NCI-H524 treated with DMSO at 0.1 percent for 48 hours (cell line): ENCODE measurements at places on chromosomes 16 and 17.

- DNase-seq: no peak
These were observed 96.7 kb upstream of the CDH5 start for GRCh38 chr16:66269617-66270332.

DNA sequence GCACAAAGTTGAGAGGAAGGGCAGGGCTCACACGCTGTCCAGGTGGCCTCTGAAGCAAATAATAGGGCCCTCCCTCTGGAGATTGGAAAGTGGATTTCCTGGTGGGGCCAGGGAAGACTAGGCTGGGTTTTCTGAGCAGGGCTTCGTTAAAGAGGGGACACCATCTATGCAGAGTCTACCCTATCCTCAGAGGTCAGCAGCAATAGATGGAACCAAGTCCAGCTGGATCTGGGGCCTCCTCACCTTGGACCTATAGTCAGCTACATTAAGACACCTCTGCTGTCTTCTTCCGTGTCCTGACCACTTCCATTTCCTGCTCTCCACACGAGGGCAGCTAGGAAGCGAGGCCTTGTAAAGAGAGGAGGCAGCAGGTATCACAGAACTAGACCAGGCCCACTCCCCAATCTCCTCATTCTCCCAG lies 14.7 kb upstream of the ST6GALNAC1 start:
- no peak for DNase-seq

DNA sequence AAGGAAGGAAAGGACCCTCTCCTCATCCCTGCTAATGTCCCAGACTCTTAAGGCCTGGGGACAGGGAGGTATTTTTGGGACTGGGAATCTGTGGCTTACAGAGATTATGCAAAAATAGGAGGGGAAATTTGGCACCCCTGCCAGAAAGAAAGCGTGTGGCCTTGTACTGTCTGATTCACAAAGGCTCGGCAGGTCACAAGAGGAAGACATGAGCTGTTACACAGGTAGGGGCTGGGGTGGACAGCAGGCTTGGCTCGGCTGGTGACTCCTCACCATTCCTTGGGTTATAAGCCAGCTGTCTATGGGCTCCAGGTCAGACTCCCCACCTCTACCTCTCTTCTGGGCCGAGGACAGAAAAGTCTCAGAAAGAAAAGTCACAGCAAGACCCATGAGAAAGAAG lies 20.7 kb upstream of the SREBF1 start:
- no peak for DNase-seq

DNA sequence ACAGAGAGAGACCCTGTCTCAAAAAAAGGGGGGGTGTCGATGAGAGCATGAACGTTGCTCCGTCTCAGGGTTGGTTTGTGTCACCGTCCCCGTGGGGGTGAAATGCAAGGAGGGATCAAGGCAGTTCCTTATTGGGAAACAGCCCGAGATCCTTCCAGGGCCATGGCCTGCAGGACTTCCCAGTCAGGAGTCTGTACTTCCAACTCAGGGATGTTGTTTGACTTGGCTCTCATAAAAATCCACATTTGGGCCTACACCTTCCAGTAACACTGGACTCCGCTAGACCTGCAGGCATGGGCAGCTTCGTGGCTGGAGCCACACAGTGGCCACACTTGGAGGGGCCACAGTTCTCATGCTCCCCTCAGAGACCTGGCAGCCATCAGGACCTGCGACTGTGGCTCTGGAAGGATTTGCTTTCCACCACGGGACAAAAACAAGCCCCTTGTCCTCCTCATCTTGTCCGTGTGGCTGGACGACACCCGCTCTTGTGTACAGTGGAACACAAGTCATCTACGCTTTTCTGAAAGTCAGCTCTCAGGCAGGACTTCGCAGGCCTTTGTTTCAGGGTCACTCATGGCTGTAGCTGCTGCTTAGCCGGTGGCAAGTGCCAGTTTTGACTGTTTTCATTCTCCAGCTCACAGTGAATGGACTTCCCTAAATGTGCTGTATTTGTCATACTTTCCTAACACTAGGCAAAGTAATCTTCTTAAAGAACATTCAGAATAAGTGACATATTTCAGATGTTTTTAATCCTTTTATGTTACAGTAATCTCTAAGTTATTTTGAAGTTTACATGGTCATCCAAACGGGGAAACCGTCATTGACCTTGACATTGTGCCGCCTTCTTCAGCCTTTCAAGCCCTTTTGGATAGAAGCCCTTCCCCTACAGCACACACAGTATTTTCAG lies 24.2 kb upstream of the IL17C start:
- DNase-seq: no peak

GRCh38 chr16:11264155-11264832 lies 4.8 kb downstream of the TNP2 start:
- DNase-seq: no peak

- no peak for DNase-seq
These were observed 19.3 kb downstream of the KNOP1 start for GRCh38 chr16:19698480-19699465.

DNA sequence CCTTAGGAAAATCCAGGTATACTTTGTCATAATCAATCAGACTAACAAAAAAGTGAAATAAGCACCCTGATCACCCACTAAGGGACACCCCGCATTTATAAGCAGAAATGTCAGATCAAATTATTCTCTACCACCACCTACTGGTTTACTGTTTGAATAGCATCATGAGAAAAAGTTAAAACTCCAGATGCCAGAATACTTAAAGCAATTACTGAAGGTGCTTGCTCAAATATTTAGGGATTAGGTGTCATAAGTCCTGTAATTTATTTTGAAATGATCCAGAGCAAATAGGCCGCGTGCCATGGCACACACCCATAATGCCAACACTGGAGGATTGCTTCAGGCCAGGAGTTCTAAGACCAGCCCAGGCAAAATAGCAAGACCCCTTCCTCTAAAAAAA lies 2.3 kb downstream of the TOP2A start:
- DNase-seq: peak; percentile 64

DNA sequence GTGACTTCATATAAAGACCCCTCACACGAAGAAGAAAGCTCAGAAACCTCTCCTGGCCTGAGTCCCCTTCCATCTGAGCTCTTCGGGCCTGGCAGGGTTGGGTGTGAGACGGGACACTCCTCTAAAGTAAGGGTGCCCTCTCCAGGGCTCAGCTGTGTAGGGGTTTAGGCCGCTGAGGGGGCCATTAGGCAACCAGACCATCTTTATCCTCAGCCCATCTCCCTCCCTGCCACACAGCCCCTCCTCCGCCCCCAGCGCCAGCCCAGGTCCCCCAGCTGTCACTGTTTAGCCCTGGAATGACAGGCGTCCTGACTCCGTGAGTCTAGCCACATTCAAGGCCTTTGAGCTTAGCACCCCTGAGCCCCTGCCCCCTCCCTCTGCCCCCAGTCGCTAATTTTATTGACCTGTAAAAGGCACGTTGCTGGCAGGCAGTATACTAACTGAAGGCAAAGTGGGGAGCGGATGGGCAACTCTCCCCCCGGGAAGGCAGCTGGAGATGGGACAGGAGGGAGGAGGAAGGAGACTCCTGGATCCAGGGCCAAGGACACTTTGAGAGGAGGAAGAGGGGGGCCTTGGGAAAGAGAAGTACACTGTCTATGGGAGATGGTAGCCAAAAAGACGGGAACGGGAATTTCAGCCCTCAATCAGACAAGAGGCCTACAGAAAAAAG lies 592 bp upstream of the ZNF385C start:
- DNase-seq: no peak

DNA sequence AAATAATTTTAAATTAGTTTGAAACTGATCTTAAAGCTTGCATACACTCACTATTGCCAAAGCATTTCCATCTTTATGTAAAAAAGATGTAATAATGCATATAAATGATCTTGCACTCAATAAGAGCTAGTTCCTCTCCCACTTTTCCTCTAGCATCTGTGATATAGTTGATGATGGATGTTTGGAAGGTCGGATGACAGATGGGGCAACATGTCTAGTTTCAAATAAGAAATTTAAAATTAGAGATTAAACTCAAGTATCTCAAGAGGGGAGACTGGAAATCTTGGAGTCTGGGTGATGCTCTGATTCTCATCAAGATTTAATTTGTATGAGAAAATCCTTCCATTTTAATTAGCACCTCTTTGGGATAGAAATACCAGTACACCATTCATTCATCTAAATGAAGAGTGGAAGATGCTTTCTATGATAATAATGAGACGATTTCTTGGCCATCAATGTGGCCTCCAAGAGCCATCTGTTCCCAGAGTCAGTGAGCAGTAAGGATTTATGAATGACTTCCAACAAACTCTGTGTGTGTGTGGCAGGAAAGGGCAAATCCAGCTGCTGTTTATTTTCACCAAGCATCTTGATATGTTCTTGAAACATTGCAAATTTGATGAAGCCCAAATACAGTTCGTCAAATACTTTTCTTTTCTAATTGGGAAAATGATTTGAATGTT lies 616.3 kb upstream of the CDH8 start:
- DNase-seq: peak; percentile 65

DNA sequence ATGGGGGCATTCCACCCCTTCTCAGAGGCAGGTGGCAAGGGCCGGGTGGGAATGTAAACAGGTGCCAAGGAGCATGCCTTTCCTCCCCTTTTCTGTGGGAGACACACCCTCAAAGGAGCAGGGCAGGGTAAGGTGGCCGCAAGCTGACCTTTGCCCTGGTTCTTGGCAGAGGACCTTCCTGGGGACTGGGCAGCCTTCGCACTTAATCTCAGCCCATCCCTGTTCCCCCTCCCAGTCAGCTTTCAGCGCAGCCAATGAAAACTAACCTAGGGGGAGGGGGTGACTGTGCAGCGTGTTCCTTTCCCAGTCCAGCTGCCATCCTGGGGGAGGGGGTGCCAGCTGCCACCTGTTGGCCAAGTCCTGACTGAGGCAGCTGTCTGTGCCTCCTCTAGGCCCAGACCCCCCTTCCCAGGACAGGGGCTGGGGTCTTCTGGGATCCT lies 2.8 kb downstream of the TRAF4 start:
- DNase-seq: peak; percentile 84

DNA sequence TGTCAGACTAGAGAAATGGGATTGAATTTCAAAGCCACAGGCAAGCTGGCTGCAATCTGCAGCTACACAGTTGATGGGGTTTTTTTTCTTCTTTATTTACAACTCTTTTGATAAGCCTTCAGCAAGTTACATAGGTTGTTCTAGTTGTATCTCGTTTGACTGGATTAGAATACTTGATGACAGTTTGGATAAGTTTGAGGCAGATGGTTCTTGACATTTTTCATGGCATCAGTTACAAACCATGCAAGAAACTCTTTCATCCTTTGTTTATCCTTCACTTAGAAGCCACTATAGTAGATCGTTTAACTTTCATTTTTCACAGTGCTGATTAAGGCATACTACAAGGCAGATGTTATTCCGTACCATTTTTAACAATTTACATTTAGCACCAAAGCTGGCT lies 238.9 kb downstream of the TOX3 start:
- peak; percentile 92 for DNase-seq

GRCh38 chr17:11251561-11252107 lies 10.6 kb downstream of the SHISA6 start:
- DNase-seq: no peak

DNA sequence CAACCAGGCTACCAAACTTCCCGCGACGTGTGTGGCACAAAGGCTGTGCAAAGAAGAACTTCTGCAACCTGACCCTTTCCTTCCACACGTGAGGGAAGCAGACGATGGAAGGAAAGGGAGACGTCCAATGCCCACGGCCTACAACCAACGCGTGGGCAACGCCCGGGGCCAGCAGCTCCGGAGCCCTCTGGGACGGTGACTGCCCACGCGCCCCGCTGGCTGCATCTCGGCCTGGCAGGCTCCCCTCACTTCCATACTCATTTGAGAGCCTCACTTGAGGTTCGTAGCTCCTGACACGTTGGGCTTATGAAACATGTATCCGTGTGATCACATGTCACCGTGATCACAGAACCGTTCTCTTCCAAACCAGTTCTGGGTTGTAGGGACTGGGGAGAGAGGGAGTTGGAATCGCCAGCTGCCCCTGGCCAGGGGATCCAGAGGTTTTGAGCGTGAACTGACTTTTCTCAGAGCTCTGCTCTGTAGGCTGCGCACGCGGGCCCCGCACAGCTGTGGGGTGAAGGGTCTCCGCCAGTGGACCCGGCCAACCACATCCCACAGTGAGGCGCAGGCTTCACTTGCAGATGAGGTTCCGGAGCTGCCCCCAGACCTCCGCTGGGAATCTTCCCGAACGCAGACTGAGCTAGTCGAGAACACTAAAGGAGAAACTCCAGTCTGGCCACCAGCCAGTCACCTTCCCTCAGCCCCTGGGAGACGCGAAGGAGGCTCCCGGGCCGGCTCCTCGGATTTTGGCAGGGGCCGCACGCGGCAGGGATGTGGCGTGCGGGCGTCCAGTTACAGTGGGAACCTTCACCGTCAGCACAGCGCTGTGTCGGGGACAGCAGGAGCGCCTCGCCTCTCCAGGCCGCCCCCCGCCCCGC lies 1.0 kb downstream of the LMF1 start:
- DNase-seq: no peak

- DNase-seq: no peak
These were observed 356.1 kb upstream of the ZFHX3 start for GRCh38 chr16:73404001-73404400.

GRCh38 chr17:40436636-40437035 lies 6.6 kb upstream of the IGFBP4 start:
- no peak for DNase-seq

- no peak for DNase-seq
These were observed 42.3 kb upstream of the PIK3R6 start for GRCh38 chr17:8909586-8910270.

GRCh38 chr16:49556606-49557446 lies 183.2 kb downstream of the C16orf78 start:
- DNase-seq: peak; percentile 89

DNA sequence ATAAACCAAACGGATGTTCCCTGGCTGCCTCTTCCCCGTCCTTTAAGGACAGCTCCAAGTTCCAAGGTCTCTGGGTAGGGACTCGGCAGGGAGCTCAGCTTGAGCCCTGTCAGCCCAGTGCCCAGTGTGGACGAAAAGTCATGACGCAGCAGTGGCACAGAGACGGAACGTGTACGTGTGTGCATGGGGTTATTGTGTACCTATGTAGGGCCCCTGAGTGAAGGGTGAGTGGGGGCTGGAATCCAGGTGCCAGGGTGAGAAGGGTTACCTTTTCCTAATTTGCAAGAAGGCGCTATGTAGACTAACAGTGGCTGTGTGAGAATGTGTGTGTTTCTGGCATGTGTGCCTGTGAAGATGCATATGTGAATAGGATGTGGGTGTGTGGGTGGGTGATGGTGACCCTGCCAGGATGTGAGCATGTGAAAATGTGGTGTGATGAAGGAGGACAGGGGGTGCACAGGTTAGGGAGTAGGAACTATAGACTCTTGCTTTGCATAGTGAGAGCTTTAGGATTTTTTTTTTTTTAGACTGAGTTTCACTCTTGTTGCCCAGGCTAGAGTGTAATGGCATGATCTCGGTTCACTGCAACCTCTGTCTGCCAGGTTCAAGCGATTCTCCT lies 6.0 kb downstream of the SCN4A start:
- no peak for DNase-seq

- DNase-seq: no peak
These were observed 14.6 kb upstream of the CD79B start for GRCh38 chr17:63946440-63947363.
